Spinal cord (tissue), 10 donors: ENCODE measurements at places on chromosomes 13 and 19.

- DNase-seq, result no peak
These were observed 101.4 kb upstream of the GPR12 start for GRCh38 chr13:26861941-26862340.

GRCh38 chr13:97215325-97215724 is 6.8 kb upstream of the MBNL2 start:
- DNase-seq, result no peak

DNA sequence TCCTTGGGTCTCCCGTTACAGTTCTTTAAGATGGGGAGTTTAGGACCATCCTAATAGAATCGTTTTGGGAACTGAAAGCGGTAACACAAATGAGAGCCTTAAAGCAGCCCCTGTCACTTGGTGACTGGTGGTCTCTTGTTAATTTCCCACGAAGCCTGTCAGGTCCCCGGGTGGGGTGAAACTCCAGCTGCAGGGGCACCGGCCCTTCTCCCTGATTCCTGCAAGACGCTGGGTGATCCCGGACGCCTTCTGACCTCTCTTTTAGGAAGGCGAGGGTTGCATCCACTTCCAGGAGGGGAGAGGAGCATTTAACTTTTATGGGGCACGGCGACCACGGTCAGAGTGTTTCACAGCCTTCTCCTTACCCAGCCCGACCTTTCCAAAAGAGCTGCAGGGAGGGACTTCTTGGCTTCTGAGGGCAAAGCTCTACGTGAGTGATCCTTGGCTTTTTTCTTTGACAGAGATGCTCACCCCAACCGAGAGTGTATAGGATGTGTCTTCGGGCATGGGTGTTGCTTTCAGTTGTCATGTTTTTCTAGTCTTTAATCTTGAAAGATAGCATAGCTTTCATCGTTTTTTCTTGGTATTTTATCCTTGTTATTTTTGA is 688 bp downstream of the ZNF225 start:
- DNase-seq, result no peak

GRCh38 chr19:43584484-43584883 is 8.9 kb downstream of the PINLYP start:
- DNase-seq, result no peak

- no peak for DNase-seq
These were observed 128.0 kb upstream of the VSTM2B start for GRCh38 chr19:29397748-29398147.
